Germinal center (tissue), 1 donor: ENCODE measurements at places on chromosomes 12 and 14.
A peak's percentile ranks its signal among the peaks of the same experiment; 100 is the strongest.

DNA sequence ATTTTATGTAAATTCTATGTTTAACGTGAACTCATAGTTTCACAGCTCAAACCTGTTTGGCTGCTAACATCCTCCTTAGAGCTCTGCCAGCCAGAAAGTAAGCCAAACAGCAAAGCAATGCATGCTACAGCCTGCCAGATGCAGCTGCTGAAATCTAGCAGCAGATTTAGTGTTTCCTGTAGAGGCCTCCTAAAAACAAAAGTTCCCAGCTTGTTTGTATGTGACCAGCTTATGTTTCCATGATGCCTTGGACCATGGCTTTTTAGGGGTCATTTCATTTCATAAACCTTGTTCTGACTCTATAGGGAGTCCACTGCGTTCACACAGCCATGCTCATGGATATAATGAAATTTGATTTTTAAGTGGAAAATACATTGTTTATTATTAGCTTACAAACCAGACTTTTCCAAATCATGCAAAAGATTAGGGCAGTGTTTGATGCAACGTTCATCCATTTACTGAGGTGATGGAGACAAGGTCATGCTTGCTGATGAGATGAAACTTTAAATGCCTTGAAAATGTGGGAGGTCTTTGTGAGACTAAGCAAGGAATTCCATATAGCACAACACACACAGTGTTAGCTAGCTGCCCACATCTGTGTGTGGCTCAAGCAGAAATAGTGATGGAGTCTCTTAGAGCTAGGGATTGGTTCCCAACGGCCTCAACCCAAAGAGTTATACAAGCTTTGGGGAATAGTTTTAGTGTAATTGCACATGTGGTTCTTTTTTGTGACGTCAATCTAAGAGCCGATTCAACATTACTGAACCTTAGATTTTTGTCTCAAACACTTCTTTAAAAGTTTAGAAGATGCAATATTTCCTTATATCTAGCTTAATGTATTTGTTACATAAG lies 157.5 kb upstream of the LRIG3 start:
- DNase-seq: no peak

DNA sequence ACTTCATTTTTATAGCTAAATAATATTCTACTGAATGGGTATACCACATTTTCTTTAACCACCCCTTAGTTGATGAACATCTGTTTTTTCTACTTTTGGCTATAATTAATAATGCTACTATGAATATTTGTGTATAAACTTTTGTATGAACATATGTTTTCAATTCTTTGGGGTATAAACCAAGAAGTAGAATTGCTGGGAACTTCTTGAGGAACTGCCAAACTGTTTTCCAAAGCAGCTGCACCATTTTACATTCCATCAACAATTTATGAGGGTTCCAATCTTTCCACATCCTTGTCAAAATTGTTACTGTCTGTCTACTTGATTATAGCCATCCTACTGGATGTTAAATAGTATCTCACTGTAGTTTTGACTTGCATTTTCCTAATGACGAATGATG lies 221.8 kb downstream of the PRKD1 start:
- no peak for DNase-seq

- DNase-seq: no peak
These were observed 188.9 kb downstream of the CAND1 start for GRCh38 chr12:67457778-67458665.

DNA sequence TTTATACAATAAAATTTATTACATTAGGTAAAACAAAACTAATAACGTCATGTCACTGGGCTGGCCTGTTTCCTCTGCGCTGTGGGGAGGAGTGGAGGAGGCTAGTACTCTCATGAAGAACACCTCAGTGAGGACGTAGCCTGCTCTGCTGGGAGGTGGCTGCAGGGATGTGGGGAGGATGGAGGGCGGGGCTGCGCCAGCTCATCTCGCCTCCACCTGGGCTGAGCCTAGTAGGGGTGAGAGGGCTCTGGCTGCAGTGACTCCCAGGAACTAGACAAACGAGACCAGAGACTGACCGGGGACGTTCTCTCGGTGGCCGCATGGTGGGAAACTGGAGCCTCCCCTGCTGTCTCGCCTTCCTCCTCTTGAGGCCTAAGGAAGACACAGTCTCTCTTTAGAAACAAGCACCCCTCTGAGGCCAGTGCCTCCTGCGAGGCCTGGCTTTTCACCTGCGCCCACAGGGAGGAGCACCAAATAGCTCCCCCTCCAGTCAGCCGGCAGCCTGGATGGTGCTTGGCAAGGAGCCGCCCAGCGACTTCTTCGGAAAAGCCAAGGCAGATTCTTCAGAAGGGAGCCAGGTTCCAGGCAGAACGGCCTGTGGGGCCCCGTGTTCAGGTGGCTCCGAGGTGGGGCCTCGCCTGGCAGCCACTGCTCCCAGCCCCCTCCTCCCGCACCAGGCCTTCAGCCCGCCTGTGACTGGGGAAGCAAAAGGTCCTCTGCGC lies 62.4 kb downstream of the PLEKHG3 start:
- no peak for DNase-seq

DNA sequence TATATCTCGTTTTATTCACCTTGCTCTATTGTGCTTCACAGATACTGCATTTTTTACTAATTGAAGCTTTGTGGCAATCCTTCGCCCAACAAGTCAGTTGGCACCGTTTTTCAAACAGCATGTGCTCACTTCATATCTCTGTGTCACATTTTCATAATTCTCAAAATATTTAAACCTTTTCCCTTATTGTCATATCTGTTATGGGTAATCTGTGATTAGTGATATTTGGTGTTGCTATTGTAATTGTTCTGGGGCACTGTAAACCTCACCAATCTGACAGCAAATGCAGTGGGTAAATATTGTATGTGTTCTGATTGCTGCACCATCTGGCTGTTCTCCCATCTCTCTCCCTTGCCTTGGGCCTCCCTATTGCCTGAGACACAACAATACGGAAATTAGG lies 191.3 kb downstream of the BTG1 start:
- DNase-seq: no peak

GRCh38 chr12:115752913-115753726 lies 524.4 kb downstream of the MED13L start:
- peak; percentile 25 for DNase-seq

- no peak for DNase-seq
These were observed 110.2 kb downstream of the PLEKHA5 start for GRCh38 chr12:19239616-19240234.

GRCh38 chr12:70880744-70881143 lies 39.8 kb downstream of the PTPRR start:
- no peak for DNase-seq

GRCh38 chr14:40494483-40494882 lies 1062.2 kb upstream of the FBXO33 start:
- DNase-seq: no peak

- no peak for DNase-seq
These were observed 84.4 kb upstream of the DDHD1 start for GRCh38 chr14:53237488-53237887.

DNA sequence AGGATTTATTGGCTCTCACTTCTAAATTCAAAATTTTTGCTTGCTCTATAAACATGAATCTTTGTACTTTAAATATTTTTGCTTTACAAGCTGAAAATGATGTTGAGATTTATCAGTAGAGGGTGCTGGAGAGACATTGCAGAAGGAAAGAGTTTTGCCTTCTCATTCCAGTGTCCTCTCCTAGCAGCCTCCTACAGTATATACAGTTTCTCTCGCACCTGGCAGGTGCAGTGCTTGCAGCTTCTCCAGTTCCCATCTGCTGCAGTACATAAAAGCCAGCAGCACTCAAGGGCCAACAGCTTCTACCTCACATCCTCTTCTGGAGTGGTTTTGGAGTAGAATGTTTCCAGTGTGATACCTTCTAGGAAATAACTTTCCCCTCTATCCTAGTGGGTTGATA lies 601.8 kb upstream of the ATXN7L3B start:
- DNase-seq: no peak

DNA sequence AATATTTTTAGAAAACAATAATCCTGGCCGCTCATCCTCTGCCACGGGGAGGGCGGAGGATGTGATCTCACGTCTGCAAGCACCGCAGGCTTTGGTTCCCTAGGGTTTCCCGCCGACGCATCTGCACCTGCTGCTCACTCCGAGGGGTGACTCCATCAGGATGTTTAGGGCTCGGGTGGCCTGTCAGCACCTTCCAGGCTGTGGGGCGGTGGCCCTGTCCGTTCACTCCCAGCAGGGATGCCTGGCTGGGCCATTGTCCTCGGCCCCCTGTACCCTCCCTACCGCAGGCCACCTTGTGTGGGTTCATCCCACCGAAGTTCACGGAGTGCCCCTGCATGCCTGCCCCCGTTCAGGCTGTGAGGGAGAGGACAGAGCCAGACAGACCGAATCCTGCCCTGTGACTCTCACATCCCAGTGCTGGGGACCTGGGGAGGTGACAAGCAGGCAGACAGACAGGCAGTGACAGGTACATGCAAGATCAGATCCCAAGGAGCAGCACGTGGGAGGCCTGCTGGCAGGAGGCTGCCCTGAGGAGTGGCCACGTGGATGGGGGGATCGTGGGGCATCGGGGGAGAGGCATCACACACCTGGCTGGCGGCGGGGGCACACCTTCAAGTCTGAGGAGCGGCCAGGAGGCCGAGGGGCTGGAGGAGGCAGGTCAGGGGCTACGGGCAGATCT lies 112.6 kb downstream of the ADGRD1 start:
- no peak for DNase-seq
